ENCODE measurements at places on chromosomes 3 and 15.

- no peak for DNase-seq
Observed at GRCh38 chr3:191566469-191566868, 105.5 kb downstream of the PYDC2 start.

- DNase-seq = no peak
Observed at GRCh38 chr15:22963641-22964040, 16.5 kb downstream of the CYFIP1 start.

GRCh38 chr15:93257920-93258319, 168.9 kb upstream of the RGMA start:
- no peak for DNase-seq

DNA sequence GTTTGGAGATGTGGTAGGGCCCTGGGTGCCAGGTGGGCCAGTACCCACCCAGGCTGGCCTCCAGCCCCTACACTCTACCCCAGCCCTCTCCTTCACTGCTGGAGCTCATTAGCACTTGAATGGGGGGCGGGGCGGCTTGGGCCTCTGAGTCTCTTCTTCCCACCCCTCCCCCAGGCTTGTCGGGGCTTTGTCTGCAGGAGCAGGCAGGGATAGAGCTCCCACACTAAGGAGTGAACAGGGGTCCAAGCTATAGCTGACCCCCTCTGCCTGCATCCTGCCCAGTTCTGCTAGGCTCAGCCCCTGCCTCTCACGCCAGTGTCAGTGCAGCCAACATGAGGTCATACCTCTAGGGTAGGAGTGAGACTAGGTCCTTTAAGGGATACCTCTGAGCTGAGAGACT, 5.2 kb downstream of the GNAI2 start:
- DNase-seq = no peak

DNA sequence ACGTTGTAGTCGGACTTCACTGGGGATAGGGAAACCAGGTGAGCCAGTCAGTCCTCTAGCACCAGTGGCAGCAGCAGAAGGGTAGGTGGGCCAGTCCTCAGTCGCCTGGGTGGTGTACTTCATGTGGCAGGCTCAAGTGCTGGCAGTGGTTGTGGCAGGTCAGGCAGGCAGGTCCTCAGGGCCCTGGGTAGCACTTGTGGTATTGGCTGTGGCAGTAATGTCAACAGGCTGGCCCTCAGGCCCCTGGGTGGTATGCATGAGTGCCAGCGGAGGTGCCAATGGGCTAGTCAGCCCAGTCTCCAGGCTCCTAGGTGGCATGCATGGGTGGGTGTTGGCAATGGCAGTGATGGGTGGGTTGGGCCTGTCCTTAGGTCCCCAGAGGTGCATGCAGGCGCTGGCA, 40.6 kb downstream of the FAIM start:
- no peak for DNase-seq

DNA sequence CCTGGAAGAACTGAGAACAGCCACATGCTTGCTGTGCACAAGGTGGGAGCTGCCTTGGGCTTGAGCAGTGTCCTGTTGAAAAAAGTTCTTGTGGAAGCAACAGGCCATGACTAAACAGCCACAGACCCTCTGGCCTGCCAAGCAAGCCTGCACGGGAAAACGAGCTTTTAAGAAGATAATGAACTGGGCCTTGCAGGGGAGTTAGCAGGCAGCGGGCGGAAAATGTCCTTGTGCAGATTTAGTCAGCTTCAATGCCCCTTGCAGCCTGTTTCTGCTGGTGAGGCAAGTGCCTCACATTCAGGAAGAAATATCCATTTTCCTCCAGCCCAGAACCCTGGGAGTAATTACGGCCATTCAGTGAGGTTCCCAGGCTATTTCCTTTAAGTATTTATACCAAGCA, 126.2 kb upstream of the KLHL25 start:
- no peak for DNase-seq

DNA sequence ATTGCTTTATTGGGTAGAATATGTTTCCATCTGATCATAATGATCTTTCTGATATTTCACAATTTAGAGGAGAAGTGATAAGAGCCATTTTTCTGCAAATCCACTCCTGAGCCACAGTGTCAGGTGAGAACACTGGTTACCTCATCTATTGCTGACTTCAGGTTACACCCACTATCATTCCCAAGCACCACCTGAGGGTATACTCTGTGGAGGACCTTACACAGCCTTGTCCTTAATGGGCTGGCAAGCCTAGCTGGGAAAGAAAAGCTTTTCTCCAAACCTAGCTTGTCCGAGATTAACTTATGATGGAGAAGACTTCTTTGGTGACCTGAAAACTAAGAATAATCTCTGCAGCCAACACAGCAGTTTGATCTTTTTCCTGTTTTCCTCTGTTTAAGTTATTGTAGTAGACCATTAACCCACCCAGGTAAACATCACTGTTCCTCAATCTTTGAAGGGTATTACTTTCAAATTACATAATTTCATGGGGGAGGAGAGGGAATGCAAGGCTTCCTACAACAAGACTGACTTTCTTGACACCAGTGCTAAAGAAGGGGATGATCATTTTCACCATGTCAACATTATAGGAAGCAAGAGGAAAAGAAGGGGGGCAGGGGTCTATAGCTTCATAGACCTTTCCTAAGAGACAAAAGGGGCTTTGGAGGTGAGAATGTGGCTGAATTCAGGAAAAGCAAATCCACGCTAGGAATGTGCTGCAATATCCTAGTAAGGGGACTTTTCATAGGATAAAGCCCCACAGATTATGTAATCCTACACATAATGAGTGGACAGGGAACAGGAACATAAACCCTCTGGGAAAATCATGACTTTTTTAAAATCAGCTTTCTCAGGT, 1.7 kb downstream of the NCEH1 start:
- DNase-seq = no peak

- DNase-seq = no peak
Observed at GRCh38 chr15:90024406-90024805, 23.3 kb downstream of the ZNF710 start.

DNA sequence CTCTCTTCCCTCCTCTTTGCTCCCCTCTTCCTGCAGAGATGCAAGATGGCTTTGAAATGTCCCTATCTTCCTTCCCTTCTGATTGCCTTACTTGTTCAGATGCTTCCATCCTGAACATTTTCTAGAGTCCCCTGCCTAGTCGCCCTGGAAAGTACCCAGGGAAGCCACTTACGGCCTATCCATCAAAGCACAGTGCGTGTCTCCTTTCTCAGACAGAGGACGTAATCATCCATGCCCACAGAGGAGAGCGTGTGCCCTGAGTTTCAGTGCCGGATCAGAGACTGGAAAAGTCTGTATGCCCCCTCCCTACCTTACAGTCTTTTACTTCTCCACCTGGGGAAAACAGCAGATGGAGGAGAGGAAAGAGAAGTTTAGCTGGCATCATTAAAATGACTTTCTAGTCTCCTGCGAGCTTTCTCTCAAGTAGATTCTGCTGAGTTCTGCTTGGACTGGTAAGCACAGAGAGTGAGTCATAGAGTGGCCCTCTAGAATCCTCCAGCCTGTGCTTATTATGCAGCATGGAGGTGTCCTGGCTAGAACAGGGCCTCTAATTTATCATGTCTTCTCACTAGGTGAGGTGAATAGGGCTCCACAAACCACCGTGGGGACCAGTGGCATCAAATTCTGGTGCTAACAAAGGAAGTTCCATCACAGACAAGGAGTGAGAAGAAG, 114.6 kb downstream of the SLCO3A1 start:
- DNase-seq = no peak

DNA sequence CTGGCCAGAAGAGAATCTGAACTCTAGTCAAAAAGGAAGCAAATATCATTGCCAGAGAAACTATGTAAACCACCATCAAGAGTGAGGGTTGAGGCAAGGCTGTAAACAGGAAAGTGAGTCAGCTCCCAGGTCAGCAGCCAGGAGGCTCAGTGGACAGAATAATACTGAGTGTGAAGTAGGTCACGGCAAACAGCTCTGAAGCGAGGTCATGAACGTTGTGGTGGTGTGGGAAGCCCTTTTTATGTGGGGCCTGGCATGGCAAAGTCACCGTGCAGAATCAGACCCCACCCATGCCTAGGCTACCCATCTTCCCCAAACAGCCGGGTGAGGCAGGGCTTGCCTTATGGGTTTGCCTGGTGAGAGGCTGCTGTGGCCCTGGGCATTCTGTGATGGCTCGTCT, 43.9 kb downstream of the THBS1 start:
- peak; percentile 36 for DNase-seq

DNA sequence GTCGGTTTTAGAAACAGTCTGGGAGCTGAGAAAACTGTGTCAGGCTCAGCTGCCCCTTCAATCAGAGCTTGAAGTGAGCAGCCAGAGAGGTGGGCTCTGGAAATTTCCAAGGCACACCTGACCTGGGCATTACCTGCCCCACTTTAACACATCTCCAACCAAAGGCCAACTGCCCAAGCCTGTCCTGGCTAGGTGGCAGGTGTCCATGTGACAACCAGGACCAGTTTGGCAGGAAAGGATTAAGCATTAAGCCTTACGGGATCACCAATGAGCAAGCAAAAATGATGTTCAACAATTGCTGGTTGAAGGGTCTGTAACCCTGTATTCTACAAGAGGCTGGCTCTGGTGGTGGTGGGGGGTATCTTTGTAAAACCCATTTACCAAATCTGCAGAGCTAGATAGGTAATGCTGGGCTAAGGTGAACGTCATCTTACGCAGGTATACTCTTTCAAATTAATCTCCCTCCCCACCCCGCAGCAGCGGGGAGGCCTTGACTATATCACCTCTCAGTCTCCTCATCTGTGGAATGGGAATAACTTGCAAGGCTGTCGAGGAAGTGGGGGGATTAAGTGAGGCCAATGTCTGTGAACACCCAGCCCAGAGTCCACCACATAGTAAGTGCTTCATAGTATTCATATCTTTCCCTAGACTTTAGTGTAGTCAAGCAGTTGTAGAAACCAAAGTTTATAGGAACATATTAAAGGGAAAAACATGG, 183.2 kb downstream of the MEGF11 start:
- DNase-seq = no peak

GRCh38 chr3:141019244-141019643, 31.9 kb upstream of the SPSB4 start:
- no peak for DNase-seq

GRCh38 chr3:120780977-120781376, 38.4 kb downstream of the GTF2E1 start:
- peak; percentile 40 for DNase-seq

- no peak for DNase-seq
Observed at GRCh38 chr15:81286621-81287121, 37.3 kb downstream of the STARD5 start.

DNA sequence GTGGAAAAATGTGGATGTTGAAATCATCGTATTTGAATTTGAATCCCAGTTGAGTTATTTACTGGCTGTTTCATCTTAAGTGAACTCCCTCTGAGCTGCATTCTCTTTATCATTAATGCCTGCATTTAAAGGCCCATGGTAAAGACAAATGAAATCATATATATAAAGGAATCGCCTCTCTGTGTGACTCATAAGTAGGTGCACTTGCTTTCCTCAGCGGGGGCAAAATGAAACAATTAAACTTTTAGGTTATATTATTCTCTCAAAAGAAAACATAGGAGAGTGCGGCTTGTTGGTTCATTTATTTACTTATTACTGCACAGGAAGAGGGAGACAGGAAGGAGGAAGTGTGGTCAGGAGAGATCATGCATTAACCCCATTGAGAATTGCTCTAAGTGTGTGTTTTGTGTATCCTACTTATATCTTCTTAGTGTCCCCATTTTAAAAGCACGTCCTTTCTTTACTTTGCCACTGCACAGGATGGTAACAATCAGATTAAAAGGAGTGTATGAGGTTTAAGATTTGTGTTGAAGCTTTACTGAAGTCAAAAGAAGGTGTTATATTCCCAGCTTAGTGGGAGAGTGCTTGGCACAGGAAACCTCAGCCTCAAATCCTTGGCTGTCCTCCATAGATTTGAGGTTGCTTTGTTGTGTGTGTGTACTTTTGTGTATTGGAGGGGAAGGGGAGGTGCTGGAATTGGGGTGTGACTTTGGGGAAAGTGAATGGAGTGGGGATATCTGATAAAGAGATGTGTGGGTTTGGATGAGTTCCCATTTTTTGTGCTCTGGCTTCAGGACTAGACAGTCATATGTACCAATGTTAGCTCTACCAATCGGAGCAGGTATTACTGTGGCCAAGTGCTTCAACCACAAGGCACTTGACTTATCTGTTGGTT, 595.8 kb upstream of the NR2F2 start:
- DNase-seq = no peak

DNA sequence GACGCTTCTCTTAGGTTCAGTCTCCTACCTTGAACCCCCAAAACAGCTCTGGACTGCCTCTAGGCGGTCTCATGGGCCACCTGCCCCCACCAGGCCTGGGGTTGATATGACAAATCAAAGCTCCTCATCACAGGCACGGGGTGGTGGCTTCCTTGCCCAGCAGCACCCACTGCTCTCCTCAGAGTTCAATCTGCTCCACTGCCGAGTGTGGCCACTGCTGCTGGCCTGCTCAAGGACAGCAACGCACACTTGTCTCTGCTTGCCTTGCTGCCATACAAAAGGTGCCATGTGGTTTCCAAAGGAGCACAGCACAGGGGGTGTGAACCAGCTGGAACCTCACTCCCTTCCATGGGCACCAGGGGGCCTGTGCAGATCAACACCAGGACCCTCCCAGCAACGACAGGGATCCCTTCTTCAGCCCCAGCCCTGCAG, 10.2 kb downstream of the KBTBD13 start:
- DNase-seq = no peak

GRCh38 chr3:33980252-33980651, 181.8 kb downstream of the PDCD6IP start:
- no peak for DNase-seq

GRCh38 chr3:9863058-9863772, 16.8 kb downstream of the CIDEC start:
- no peak for DNase-seq

DNA sequence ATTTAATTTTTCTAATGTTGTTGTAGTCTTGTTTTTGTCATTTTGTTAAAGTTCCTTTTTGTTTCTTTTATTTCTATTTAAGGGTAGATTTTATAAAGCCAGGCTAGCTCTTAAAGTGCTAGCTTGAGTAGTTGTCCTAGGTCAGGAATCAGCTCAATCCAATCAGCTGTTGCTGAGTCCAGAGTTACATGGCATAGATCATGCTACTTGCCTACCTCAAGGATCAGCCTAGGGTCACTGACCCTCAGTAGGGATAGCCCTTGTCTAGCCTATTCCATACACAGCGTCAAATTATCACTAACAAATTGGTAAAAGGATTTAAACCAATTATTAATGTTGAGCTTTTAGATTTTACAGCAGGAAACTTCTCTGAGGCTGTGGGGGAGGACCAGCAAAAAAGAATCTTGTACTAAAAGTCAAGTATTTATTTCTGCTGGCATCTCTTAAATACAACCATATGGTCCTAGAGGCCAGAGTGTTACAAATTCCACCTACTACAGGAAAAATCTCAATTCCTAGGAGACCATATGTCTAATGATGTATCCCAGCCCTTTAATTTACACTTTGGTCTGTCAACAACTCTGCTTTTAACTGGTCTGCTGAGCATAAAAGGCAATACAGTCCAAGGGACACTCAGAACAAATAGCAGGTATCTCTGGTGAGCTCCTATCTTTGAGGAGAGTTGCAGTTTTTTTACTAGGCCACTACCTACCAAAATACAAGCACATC, 138.3 kb upstream of the PTPRG start:
- no peak for DNase-seq

- no peak for DNase-seq
Observed at GRCh38 chr3:129001806-129002572, 885 bp downstream of the EFCC1 start.

GRCh38 chr3:124217542-124217941, 225.6 kb upstream of the ROPN1 start:
- peak; percentile 21 for DNase-seq
